ENCODE measurements at places on chromosomes 16 and 17.

- DNase-seq: no peak
Observed at GRCh38 chr17:71247441-71248015, 873.3 kb upstream of the SOX9 start.

- no peak for DNase-seq
Observed at GRCh38 chr17:59840329-59841090, 52.2 kb downstream of the TUBD1 start.

DNA sequence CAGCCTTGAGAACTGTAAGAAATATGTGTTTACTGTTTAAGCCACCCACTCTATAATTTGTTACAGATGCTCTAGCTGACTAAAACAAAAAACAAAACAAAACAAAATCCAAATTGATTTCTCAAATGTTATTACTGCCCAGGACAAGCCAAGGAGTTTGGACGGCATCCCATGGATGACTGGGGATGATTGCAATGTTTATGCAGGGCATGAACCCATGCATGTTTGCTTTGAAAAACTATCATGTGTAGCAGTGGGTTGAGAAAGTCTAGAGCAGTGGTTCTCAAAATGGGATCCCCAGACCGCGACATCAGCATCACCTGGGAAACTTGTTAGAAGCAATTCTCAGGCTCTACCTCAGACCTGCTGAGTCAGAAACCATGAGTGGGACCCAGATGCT lies 223.2 kb upstream of the PSMD7 start:
- DNase-seq: no peak

DNA sequence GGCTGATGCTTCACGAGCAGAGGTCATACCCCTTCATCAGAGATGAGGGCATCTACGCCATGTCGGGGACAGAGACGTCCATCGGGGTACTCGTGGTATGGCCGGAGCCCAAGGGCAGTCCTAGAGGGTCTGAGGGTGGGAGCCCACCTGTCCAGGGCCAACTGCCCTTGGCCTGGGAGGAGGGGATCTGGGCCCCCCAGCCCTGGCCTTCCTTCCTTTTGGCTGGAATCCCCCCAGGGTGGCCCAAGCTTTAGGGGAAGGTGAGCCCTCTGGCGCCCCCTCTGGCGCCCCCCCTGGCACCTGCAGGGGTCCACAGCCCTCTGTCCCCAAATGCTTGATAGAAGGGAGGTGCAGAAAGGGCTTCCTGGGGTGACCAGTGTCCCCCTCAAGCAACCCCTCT lies 69.3 kb downstream of the SCNN1B start:
- DNase-seq: no peak

GRCh38 chr17:40329839-40330794 lies 21.1 kb downstream of the RARA start:
- DNase-seq: no peak

GRCh38 chr16:70692130-70692872 lies 6.4 kb upstream of the MTSS2 start:
- DNase-seq: no peak

DNA sequence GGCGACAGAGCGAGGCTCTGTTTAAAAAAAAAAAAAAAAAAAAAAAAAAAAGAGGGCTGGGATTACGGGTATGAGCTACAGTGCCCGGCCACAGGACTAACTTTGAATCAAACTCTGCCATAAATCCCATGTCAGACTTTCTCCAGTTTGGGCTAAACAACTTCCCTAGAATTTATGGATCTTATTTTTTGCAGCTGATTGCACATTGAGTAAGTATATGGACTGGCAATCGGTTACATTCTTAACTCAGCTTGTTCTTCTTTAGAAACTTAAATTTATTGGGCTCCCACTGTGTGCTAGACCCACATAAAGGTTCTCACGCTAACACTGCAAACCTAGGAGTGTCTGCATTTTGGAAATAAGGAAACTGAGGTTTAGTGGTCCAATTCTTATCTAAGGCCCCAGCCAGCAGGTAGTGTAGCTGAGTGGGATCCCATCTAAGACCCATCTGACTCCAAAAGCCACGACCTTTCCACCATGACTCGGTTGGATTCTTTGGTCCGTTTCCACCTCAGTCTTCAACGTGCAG lies 718 bp upstream of the CBFB start:
- no peak for DNase-seq

DNA sequence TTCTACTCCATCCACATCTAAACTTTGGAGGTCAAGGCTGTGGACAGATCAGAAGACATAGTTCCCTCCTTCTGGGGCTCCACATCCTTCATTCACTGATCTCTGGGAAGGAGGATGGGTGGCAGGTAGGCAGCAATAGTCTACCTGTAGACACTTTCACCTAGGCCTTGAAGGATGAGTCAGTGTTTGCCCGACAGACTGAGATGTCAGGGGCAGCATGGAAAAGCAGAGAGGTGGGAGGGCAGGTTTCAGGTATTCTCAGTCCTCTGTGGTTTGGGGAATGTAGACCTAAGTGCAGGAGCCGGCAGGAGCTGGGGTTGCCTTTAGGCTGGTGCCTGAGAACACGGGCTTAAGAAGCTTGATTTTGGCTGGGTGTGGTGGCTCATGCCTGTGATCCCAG lies 171.9 kb upstream of the ZNF267 start:
- DNase-seq: no peak

DNA sequence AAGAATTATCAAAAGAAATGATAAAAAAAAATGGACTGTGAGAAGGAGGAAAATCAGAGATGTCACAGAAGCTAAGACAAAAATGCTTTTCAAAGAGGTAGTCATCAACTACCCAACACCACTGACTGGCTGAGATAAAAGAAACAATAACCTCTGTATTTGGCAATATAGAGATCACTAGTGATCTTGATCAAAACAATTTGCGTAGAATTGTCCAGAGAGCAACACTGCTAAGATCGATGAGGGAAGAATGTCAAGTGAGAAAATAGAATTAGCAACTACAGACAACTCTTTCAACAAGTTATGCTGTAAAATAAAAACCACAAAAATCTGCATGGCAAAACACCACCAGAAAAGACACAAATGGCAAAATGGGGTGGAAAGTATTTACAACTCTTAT lies 66.0 kb downstream of the BRIP1 start:
- DNase-seq: no peak

GRCh38 chr17:38591759-38592241 lies 14.0 kb downstream of the SRCIN1 start:
- no peak for DNase-seq

Measured in NCI-H524 treated with DMSO at 0.1 percent for 48 hours (cell line).